Left ventricle myocardium inferior (tissue), 1 donor: ENCODE measurements at places on chromosomes 16 and 17. TPM values are rescaled to one million over a fixed set of nuclear protein-coding genes. Genes with fewer than 3 reads are reported as not detected.

The CEP20 gene
- total RNA-seq, result 30.7 TPM

The MYH1 gene
- total RNA-seq, result 0.14 TPM

The TBC1D3 gene
- not detected for total RNA-seq

The CLEC18C gene
- total RNA-seq, result not detected

The COPZ2 gene
- 50.6 TPM for total RNA-seq

The OR1A1 gene
- not detected for total RNA-seq

The LPO gene
- total RNA-seq, result not detected

The MMP2 gene
- total RNA-seq, result 87.4 TPM

The TP53TG3B gene
- not detected for total RNA-seq

The PKD1 gene
- total RNA-seq, result 83.9 TPM

The CDYL2 gene
- 3.2 TPM for total RNA-seq

The SLC2A4 gene
- total RNA-seq, result 146 TPM

The EFNB3 gene
- total RNA-seq, result not detected

The NHLRC4 gene
- total RNA-seq, result 0.11 TPM

The RGS11 gene
- 16.4 TPM for total RNA-seq

The CRHR1 gene
- total RNA-seq, result not detected

The OMG gene
- total RNA-seq, result 0.25 TPM

The SF3B3 gene
- 129 TPM for total RNA-seq

The HBM gene
- not detected for total RNA-seq

The CTF1 gene
- total RNA-seq, result 9.6 TPM
